ENCODE measurements at places on chromosomes 16 and 17.

DNA sequence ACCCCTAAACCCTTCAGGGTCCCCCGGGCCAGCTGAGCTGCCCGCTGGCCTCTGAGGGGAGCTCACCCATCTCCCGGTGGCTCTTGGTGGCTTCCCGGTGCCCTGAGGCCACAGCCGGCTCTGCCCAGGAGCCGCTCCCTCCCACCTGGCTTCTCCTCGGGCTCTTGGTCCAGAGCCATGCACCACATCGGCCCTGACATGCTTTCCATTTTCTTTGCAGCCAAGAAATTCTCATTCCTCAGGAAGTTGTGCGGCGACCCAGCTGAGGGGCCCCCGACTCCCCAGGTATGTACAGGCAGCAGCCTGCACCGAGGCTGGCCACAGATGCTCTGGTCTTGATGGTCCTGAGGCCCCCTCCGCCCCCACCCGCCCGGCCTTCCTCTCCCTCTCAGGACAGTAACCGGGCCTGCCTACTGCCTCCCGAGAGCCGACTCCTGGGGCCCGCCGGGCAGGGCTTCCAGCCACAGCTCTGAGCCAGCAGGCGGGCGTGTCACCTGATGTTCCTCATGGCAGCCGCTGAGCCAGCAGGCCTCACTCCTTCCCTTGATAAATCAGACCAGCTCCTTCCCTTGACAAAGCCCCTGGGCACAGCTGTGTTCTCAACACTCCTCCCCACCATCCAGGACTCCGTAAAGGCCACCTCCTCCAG is 28.4 kb upstream of the ZFPM1 start:
- DNase-seq: no peak

- peak; percentile 42 for DNase-seq
These were observed 19.0 kb downstream of the SLC7A5 start for GRCh38 chr16:87850009-87851006.

GRCh38 chr17:56661906-56662305 is 68.4 kb downstream of the NOG start:
- DNase-seq: no peak

DNA sequence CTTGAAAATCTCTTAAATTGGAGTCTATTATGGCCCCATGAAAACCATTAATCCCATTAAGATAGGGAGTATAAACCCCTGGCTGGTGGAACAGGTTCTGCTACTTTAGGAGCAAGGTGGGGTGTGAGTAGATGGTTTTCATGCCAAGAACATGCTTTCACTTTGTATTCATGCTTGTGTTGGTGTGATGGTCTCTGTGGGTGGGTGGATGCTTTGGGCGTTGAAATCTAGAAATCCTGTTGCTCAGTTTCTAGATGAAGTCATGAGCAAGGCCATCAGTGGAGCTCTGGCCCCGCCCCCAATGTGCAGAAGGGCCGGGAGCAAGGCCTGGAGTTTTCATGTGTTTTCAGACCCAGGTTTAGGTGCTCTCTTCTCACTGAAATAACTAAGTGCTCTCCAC is 20.1 kb downstream of the PLD6 start:
- no peak for DNase-seq

DNA sequence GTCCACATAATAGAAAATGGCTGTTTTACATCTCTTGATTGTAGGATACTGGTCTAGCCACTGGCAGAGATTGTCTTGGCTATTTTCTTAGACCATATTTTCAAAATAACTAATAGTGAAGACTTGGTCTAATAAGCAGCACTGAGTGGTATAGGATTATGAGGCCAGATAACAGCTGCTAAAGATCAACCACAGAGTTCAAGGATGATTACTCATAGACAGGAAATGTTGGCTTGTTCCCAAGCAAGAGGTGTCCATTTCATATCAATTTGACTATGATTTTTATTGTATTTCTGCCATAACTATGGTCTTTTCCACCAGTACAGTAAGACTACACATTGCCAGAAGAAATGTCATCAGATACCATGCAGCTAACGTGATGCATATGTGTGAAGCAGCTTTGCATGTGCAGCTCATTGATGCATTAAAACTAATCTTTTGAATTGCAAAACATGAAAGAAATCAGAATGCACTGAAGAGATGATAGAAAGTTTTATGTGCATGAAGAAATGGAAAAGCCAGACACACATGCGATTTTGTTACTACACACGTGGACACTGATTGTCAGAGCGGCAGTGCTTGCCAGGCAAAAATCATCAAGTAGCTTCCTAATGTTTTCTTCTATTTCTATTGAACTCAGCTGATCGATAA is 693.3 kb downstream of the CDH11 start:
- DNase-seq: no peak

- no peak for DNase-seq
These were observed 28.1 kb downstream of the GRIN2C start for GRCh38 chr17:74831444-74832146.

GRCh38 chr17:63430223-63430622 is 15.9 kb downstream of the CYB561 start:
- DNase-seq: no peak
